ENCODE measurements at places on chromosomes 3 and 15.

DNA sequence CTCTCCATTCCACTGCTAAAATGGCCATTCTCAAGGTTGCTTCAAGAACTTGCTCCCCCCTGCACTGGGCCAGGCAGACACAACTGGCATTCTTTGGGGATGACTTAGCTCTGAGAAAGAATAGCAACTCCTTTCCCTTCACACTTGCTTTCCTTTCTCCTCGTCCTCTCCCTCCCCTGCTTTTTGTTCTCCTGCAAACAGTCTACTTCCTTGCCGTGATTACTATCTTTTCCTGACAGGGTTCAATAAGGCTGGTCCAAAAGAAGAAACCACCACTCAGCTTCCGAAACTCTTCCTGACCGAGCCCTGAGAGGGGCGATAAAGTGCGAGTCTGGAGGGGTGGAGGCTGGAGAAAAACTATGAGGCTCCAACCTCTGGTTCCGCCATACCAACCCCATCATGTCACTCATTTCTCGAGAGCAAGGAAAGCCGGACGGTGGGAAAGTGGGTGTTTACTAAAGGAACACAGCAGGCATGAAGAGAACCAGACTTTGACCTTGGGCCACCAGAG lies 5.0 kb downstream of the AMOTL2 start:
- DNase-seq: no peak

GRCh38 chr3:115102046-115102445 lies 45.0 kb downstream of the ZBTB20 start:
- DNase-seq: no peak

- no peak for DNase-seq
Measured at GRCh38 chr3:41118461-41119390, 80.6 kb upstream of the CTNNB1 start.

DNA sequence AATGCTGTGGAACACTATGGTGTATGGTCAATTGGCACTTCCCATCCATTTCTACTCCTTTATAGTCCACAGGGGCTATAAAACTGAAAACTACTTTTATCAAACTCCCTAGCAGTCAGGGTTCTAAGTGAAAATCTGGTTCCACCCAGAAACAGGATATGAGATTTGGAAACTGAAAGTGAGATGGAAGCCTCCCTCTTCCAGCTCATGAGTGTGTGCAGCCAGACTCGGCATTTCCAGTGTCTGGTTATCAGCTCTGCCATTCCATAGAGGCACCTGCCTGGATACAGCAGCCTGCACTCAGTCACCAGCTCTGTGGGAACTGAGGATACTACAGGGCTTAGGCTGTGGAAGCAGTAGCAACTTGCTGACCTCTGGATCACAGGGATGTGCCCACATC lies 14.7 kb upstream of the PLA2G4F start:
- no peak for DNase-seq

DNA sequence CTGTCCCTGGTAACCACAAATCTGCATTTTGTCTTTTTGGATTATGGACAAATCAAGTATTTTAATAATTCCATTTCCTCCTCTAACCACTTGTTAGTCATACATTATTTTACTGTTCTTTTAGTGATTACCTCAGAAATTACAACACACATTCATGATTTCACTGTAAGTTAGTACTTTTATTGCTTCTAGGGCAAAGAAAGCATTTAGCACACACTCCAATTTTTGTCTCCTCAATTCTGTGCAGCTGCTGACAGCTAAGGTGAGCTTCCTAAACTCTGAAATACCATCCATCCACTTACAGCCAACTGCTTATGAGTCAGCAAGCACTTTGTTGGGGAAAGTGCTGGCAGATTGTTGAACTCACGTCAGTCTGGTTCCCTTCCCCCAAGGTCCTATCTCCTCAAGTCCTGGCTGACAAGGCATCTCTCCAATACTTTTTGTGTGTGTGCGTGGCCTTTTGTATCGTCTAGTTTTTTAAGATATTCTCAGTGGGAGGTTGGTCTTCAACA lies 49.4 kb upstream of the TNFAIP8L3 start:
- no peak for DNase-seq

DNA sequence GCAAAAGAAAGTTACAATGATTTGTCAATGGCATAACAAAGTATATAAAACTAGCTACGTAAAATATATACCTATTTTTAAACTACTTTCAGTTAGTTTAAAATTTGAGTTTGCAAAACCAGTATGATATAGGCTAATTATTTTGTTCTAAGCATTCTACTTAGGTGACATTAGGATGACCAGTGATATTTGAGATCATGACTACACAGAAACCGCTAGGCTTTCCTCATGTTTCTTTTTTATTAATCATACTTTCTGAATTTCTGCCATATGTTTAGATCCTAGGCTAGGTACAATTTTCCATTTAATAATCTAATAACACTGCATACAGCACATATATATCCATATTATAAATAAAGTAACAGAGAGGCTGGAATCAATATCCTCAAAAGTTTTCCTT lies 52.4 kb upstream of the XRN1 start:
- DNase-seq: no peak

- DNase-seq: no peak
Measured at GRCh38 chr15:42274702-42274989, 1.4 kb upstream of the TMEM87A start.

GRCh38 chr15:78315686-78316282 lies 16.4 kb upstream of the SKIC8 start:
- no peak for DNase-seq

GRCh38 chr3:146854523-146854922 lies 249.4 kb upstream of the PLSCR5 start:
- no peak for DNase-seq

- DNase-seq: no peak
Measured at GRCh38 chr3:3071136-3071535, 39.0 kb downstream of the IL5RA start.

- DNase-seq: no peak
Measured at GRCh38 chr3:197076415-197076814, 46.8 kb upstream of the MELTF start.

DNA sequence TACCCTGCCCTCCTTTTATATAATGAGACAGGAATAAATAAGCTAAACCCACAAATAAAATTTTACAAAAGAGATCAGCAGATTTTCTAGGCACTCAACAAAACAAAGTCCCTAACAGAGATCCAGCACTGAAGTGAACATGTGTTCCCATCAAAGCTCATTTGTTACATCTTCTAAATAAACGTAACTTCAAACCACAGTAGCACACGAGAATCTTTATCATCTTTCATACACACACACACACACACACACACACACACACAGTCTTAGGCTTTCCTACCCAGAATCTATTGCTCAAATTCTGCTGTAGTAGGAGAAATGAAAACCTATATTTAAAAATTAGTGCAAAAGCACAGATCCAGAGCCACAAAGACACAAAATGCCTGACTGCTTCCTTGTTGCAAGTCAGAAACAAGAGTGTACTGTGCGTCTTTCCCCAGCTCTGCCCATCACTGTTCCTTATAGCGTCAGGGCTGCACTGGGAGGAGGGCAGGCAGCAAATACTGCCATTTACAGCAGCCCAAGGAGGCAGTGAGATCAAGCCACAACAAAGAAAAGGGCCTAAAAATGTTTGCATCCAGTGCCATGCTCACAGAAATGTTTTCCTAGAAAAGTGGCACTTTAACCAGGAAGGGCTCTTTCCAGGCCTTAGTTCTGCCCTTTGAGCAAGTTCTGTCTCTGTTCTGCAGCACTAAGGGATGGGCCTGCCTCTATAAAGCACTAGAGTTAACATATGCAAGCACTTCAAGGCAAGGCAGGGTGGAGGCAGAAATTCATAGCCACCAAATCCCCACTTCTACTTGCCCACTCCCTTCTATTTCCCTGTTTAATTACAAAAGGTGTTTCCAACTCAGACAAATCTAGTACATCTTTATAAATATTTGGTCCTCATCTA lies 6.0 kb downstream of the IP6K1 start:
- no peak for DNase-seq

DNA sequence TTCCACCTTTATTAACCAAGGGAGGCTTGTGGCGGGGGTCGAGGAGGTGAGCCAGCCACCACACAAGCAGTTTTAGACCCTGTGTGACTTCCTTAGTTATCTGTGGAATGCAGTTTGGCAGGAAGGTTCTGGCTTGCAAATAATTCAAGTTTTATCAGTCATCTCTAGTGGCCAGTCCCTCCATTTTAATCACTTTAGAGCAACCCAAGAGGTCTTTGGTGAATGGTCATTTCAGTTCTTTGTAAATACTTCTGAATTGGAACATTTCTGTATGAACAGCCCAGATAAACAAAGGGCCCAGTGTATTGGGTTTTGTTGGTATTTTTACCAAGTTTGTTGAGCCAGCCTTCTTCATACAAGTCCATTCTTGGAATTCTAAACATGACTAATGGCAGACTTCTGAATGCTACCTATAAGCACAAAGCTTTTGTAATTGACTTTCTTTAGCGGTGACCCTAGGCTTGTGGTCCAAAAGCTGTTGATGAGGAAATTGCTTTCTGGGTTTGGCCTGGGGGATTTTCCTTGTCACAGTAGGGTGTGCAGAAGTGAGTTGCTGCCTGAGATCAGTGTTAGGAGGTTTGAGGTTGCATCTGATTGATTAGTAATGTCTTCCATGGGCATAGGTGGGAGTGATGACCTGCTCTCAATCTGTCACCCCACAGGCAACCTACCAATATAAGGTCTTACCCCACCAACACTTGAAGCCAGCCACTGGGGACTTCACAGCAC lies 193.3 kb upstream of the TOPAZ1 start:
- DNase-seq: no peak

GRCh38 chr3:130979117-130979516 lies 47.5 kb downstream of the ASTE1 start:
- DNase-seq: no peak

DNA sequence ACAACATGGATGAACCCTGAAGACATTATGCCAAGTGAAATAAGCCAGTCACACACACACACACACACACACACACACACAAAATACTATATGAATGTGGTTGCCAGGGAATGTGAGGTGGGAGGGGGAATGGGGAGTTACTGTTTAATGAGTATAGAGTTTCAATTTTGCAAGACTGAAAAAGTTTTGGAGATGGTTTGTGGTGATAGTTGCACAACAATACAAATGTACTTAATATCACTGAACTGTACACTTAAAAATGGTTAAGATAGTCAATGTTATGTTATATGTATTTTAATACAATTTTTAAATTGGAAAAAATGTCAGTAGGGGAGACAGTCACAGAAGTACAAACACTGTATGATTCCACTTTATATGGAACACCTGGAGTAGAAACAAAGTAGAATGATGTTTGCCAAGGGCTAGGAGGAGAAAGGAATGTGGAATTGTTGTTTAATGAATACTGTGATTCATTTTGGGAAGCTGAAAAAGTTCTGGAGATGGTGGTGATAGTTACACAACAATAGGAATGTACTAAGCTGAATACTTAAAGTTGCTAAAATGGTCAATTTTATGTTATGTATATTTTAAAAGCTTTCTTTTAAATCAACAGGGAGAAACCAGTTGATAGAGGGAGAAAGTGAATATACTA lies 76.6 kb downstream of the RPL39L start:
- no peak for DNase-seq

DNA sequence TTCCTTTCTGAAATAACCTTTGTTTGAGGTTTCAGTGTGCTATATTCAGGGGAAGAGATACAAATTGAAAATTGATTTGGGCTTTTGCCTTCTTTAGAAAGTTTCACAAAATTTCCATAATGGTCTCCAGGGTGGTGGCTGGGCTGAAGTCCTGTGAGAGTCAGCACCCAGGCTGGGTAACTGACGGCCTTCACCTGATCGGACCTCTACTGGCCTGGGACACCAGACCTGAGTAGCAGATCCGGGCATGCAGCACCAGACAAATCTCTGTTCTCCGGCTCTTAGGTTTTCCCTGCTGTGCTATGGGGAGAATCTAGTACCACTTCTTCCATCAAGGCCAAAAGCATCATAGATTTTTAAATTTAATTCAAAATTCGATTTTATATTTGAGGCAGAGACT lies 133.0 kb upstream of the LMCD1 start:
- no peak for DNase-seq

- DNase-seq: no peak
Measured at GRCh38 chr3:36332139-36332538, 48.2 kb upstream of the STAC start.

DNA sequence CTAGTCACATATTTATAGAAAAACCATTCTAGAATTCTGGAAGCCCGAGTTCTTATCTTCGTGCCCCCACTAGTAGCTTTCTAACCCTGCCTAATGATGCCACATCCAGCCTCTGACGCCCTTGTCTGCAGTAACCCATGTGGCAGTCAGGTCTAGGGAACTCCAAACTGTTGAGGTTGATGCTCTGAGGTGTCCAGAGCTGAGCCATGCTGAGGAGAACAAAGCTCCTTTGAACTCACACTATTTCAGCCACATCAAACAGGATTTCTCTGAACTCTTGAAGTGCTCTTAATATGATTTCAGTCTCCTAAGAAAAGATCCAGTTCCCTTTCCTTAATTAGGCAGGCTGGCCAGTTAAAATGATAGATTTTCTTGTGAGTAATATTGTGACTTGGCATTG lies 150.5 kb upstream of the ST8SIA2 start:
- no peak for DNase-seq

DNA sequence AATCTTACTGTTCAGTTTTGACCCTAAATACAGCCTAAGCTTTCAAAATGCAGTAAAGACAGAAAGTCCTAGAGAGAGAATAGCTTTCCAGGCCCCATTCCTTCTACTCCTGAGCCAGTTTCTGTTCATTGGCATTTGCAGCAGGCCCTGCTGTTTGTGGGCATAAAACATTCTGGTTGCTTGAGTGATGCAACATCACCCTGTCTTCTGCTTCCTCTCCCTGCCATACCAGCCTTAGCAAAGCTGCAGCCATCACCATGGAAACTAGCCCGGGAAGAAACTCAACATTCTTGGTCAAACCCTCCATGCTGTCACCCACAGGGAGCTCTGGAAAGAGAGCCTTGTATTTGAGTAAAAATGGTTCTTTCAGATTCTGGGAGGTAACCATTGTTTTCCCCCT lies 325.7 kb downstream of the MAGI1 start:
- DNase-seq: no peak

DNA sequence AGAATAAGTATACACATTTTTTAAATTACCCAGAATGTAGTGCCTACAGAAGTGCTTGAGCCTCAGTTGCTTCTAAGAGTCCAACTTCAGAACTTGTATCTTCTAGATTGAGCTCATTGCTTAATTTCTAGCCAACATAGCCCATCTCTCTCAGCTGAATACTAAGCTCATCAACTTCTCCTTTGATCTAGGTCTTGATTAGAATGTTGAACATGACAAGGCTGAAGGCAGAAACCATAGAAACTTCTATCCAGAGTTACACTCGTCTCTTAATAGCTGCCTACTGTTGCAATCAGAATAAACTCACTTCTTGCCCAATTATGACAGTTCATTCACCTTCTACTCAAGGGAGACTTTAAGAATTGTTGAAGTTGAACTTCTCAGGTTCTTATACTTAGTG lies 327.3 kb upstream of the THBS1 start:
- DNase-seq: no peak

DNA sequence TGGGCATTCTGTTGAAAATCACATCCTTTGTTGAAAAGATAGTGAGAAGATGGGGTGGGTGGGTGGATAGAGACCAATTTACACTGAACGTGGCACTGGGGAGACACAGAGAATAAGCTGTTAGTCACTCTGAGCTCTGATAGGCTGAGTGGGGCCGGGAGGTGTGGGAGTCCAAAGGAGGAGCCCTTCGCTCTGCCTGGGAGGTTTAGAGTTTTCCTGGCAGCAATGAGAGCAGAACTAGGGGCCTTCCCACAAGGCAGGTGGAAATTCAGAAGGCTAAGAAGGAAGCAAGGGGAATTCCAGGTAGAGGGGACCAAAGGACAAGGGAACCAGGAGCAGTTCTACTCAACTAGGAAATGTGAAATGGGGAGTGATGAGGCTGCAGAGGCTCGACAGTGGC lies 272.7 kb downstream of the RPLP1 start:
- no peak for DNase-seq

All from activated T-helper 1 cell treated with Interleukin-2 at 50 U/mL for 16 hours (primary cell).